ENCODE measurements at places on chromosomes 7 and 10.

DNA sequence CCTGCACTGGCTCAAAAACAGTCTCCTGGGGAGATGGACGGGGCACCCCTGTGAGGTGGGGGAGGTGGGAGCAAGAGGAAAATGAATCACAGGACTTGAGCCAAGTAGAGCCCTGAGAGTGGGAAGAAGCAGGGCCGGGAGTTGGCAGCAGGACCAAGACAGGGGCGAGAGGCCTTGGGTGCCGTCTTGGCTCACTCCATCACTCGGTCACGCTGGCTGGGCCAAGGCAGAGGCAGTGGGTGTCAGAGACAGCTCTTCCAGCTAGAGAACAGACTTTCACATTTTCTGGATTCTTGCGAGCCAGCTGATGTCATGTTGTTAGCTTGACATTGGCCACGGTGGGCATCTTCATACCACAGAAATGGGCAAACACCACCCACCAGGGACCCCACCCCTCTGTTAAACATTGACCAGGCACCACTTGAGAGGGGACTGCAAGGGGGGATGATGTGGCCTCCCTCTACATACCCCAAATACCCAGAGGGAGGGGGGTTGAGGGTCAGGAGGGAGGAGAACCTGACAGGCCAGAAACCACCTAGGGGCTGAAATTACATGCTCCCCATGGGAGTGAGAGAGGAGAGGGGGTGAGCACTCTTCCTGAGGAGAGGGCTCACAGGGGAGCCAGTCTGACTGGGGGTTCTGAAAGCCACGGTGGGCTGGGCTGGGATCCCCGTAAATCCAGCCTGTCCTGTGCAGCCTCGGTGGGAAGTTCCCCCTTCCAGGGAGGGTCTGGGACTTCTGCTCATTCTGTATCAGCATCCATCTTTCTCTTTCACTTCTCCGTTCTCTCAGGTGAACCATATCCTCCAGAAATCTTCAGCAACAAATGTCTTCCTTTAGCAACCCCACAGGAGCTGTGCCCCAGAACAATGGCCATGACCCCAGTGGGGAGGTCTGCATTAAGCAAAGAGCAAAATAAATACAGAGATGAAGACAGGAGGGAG lies 19.6 kb downstream of the CAMK2B start:
- DNase-seq: no peak

DNA sequence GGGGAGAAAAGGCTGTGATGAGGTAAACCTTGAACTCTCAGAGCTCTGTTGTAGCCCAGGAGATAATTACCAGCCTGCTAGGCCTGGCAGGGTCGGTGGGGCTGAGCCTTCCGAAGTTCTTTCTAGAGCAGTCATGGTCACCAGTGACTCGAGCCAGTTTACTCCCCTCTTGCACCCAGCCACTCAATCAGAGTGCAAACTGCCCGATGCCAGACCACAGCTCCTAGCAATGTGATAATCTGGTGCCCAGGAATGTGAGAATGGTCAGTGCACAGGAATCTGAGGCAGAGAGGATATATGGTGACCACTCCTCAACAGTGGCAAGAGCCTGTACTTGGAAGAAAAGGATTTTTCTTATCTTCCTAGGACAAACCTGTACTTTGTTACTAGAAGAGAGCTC lies 46.4 kb upstream of the KMT2E start:
- DNase-seq: no peak

DNA sequence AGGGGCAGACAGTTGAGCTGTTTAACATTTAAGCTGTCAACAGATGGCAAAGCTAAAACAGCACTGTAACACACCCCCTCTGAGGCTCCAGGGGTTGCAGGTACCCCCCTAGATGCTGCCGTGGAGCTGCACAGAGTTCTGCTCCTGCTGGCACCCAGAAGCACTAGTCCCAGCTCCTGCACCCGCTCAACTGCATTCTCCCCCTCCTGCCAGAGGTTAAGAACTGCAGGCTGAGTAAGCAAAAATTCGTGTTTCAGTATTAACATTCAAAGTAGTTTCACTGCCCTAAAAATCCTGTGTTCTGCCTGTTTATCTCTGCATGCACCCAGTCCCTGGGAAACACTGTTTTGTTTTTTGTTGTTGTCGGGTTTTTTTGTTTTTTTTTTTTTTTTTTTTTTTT lies 790.8 kb upstream of the KCND2 start:
- DNase-seq: no peak

DNA sequence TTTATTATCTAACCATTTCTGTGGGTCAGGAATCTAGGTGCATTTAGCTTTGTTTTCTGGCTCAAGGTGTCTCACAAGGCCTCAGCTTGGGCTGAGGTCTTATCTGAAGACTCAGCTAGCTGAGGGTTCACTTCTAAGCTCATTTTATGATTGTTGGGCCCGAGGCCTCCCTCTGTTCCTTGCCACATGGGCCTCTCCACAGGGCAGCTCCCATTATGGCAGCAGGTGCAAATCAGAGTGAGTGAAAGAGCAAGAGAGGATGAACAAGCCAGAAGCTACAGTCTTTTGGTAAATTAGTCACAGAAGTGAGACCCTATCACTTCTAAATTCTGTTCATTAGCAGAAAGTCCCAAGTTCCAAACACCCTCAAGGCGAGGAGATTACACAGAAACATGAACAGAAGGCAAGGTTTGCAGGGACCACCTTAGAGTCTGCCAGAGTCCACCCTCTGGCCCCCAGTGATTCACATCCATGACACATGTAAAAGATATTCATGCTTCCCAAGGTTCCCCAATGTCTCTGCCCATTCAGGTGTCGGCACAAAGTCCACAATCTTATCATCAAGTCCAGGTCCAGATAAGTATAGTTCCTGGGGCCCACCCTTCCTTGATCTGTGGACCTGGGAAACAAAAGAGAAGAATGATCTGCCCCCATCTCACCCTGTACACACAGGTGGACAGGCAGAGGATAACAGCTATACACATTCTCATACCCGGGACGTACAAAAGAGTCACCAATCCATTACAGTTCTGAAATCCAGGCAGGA lies 23.7 kb downstream of the FIGNL1 start:
- DNase-seq: no peak

DNA sequence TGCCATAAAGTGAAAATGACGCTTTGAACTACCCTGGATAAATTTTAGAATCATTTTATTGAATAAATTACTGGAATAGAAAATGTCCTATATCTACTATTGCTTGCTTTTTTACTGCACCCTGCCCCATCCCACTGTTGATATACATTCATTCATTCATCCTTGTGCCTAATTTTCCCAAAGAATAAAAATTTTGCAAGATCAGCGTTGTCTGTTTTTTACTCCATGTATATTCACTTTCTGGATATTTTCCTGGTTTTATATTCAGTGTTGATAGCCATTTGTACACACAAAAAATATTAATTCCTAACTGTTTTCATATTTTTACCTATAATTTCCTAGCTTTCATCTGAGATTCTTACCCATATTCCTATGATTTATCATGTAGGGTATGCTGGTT lies 262.9 kb upstream of the MAGI2 start:
- DNase-seq: no peak

GRCh38 chr7:31782411-31782991 lies 95.5 kb downstream of the PPP1R17 start:
- no peak for DNase-seq

DNA sequence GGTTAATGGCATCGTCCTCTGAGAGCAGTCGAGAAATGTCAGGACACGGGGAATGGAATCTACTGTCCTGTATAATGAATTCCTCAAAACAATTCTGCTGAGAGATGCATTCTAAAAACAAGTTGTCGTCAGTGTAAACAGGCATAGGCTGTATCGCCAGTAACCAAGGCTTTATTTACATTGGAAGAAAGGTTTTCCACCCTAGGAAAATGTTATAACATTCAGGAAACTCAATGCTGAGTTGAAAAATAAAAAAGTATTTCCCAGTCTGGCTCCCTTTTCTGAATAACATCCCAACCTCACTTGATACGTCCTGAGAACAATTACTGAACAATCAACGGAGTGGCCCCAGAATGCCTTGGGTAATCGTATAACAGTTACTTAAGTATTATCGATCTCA lies 79.6 kb upstream of the UCN3 start:
- DNase-seq: no peak

GRCh38 chr7:128833148-128833945 lies 3.1 kb downstream of the FLNC start:
- DNase-seq: peak; percentile 93

DNA sequence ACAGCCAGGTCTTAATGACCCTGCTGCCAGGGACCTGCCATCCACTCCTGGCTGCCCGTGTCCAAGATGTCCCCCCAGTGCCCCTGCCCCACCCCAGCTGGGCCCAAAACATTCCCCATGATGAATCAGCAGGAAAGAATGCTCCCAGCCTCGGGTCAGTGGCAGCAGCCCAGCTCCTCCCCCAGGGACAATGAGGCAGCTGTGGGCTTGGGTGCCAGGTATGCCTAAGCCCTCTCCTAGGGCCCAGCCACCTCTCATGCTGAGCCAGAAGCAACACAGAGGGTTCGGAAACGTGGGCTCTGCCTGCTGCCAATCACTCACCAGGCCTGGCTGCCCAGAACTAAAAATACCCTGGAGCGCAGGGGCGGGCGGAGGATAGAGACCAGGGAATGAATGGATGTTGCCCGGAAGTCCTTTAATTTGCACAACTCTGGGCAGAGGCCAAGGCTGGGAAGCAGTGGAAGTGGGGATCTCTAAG lies 1.5 kb upstream of the LOXL4 start:
- peak; percentile 36 for DNase-seq

DNA sequence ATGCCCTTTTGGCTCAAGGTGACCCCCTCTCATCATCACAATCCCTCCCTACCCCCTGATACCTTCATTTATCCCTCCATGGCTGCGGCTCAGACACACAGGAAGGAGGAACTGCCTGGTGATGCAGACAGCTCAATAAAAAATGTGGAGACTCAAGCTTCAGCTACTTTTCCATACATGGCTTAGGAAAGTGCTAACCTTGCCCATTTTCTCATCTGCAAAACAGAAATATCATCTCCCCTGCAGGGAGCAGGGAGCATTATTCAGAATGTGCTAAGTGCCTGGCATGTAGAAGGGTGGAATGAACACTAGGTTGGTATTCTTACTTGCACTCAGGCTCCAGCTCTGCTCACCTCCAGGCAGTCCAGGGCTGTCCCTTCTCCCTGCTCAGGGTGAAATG lies 23.8 kb downstream of the CXCL12 start:
- no peak for DNase-seq

DNA sequence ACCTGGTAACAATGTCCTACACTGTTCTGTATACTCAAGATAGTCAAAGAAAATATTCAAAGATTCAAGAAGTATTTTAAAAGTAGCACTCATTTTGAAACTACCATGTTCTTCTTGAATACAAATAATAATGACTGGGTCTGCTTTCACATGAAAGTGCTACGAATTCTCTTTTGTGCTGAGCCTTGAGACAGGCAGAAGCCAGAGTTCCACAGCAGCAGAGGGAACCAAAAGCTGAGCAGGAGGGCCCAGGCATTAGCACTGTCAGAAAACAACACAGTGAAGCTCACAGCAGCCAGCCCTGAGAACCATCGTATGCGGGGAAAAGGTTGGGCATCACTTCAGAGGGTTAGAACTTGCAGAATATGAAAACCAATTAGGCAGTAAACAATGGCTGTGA lies 38.9 kb downstream of the ANKMY2 start:
- no peak for DNase-seq

DNA sequence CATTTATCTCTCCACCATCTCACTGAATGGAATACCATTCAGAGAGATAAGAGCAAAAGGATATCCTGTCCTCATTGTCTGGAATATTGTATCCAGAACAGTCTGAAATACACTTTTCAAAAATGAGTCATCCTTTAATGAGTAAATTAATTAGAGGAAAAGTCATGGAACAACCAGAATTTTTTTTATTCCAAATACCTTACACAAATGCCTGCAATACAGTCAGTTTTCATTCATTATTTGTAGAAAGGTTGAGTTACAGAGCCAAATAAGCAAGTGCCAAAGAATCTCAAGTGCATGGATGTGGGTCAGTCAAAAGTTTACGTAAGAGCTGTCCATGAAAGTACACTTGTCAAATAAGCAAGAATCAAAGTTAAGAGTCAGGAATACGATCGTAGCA lies 482.6 kb downstream of the IPMK start:
- DNase-seq: no peak

- DNase-seq: no peak
These were observed 6.3 kb downstream of the ZNF862 start for GRCh38 chr7:149844445-149844844.

DNA sequence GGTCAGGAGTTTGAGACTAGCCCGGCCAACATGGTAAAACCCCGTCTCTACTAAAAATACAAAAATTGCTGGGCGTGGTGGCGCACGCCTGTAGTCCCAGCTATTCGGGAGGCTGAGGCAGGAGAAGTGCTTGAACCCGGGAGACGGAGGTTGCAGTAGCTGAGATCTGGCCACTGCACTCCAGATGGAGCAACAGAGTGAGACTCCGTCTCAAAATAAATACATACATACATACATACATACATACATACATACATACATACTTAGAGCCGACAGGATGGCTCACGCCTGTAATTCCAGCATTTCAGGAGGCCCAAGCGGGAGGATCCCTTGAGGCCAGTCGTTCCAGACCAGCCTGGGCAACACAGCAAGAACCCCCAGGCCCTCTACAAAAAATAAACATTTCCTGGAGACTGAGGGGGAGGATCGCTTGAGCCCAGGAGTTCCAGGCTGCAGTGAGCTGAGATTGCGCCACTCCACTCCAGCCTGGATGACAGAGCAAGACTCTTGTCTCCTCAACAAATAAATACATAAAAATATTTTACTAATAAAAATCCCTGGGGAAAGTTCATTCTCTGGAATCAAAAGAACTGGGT lies 90.9 kb upstream of the TNRC18 start:
- DNase-seq: no peak

GRCh38 chr10:124566981-124567835 lies 105.6 kb downstream of the LHPP start:
- no peak for DNase-seq

- no peak for DNase-seq
These were observed 635.4 kb downstream of the CALN1 start for GRCh38 chr7:71776726-71777125.

GRCh38 chr7:117759950-117760640 lies 113.1 kb downstream of the CTTNBP2 start:
- no peak for DNase-seq

Measured in hindlimb muscle (tissue), 1 donor.